IPS-NIHi11 (cell line): ENCODE measurements at places on chromosomes 5 and 9.

- no peak for DNase-seq
Measured at GRCh38 chr5:150639751-150640150, 709 bp upstream of the SYNPO start.

- no peak for DNase-seq
Measured at GRCh38 chr5:1759378-1759970, 40.2 kb downstream of the MRPL36 start.

DNA sequence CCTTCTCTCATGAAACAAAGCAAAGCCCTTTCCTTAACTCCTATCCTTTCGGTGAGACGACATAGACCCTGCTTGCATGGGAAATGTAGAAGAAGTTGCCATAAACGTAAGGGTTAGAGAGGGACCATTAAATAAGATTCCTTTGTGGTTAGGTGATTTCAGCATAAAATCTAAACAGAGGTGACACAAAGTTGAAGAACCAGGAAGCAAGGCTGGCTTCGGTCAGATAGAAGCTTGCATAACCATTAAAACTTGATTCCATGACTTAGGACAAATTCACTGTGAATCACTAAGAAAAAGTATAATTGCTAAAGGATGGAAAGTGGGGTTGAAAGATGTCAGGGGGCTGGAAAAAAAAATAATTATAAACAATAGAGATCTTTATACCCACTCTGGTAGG is 30.9 kb upstream of the ABLIM3 start:
- no peak for DNase-seq

DNA sequence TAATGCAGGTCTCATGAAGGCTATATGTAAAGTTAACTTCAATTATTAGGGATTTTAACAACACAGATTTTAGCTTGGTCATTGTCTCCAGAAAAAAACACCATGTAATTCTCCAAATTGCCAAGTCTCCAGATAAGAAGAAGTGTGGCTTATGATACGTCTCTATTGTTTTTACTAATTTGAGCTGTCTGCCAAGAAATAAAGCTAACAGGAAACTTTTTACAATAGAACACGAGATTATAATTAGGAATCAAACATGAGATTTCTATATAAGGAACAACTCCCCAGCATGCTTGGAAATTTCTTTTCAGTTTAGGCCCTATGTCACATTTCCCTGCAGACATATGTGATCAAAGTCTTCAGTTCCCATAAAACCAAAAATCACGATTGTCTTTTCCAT is 142.7 kb downstream of the MCTP1 start:
- no peak for DNase-seq

GRCh38 chr5:98031926-98032325 is 741.5 kb upstream of the RGMB start:
- no peak for DNase-seq

GRCh38 chr9:123314617-123315016 is 41.4 kb upstream of the CRB2 start:
- DNase-seq: no peak

GRCh38 chr5:111454776-111455175 is 57.6 kb downstream of the STARD4 start:
- no peak for DNase-seq

GRCh38 chr9:108621991-108622855 is 233.6 kb downstream of the ACTL7B start:
- no peak for DNase-seq

DNA sequence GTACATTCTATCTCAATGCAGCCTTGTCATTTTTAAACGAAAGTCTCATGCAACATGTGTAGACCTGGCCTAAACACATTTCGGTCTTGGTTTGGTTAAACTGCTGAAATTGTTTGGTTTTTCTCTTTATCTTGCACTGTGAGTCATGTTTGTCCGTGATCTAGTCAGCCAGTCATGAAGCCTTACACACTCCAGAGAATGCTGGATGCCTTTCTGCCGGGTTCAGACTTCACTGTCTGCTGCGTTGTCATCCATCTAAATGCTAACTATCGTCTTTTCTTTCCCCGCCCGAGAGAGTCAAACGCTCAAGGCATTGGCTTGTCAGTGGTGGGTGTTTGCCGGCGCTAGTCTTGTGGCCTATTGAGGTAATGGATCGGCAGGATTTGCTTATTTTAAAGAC is 1194.6 kb upstream of the WWC1 start:
- DNase-seq: no peak

- DNase-seq: no peak
Measured at GRCh38 chr9:396396-396795, 181.7 kb downstream of the DOCK8 start.

- no peak for DNase-seq
Measured at GRCh38 chr9:131337131-131337848, 47.8 kb downstream of the PLPP7 start.
